Fibroblast of skin of scalp (primary cell): ENCODE measurements at places on chromosomes 12 and 14.
A peak's percentile ranks its signal among the peaks of the same experiment; 100 is the strongest.

GRCh38 chr12:124533456-124533855, 34.0 kb downstream of the NCOR2 start:
- no peak for DNase-seq

- DNase-seq: peak; percentile 94
Measured at GRCh38 chr12:60148831-60149230, 553.0 kb downstream of the SLC16A7 start.

- DNase-seq: no peak
Measured at GRCh38 chr12:110111476-110112334, 12.5 kb upstream of the IFT81 start.

DNA sequence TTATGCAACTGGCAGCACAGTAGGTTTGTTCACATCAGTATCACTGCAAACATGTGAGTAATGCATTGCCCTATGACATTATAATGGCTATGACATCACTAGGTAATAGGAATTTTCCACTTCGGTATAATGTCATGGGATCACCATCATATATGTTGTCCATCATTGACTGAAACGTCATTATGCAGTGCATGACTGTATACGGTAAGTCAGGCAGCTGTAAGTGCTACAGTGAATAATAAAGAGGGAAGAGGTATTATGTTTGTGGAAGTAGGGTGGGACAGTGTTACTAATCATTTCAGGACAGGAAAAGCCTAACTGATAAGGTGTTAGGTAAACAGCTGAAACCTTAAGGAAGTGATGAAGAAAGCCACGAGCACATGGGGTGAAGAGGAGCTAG, 68.1 kb downstream of the ANO4 start:
- no peak for DNase-seq

- DNase-seq: no peak
Measured at GRCh38 chr14:73814153-73814552, 37.5 kb upstream of the PTGR2 start.

DNA sequence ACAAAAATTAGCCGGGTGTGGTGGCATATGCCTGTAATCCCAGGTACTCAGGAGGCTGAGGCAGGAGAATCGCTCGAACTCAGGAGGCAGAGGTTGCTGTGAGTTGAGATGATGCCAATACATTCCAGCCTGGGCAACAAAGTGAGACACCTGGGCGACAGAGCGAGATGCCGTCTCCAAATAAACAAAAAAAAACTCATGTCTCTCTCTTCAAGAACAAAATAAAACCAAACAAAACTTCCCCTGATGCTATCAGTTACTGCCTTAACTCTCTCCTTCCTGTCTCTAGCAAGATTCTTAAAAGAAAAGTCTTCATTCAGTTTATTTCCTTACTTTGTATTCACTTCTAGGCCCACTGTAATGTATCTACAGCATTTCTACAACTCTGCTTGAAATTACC, 20.8 kb downstream of the KLHL28 start:
- DNase-seq: no peak

- peak; percentile 34 for DNase-seq
Measured at GRCh38 chr14:75554482-75554881, 23.9 kb upstream of the FLVCR2 start.

DNA sequence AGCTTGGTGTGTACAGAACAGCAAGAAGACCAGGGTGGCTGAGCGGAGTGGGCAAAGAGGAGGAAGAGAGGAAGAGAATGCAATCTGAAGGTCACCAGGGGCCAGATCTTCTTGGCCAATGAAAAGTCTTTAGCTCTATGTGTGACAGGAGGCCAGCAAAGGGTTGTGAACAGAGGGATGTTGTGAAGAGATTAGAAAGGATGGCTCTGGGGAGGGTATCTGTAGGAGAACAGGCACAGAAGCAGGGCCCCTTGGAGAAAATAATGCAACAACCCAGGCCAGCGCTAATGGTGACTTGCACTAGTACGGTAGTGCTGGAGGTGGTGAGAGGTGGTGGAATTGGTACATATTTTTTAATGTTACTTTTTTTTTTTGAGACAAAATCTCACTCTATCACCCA, 97.2 kb downstream of the NT5DC3 start:
- DNase-seq: no peak

DNA sequence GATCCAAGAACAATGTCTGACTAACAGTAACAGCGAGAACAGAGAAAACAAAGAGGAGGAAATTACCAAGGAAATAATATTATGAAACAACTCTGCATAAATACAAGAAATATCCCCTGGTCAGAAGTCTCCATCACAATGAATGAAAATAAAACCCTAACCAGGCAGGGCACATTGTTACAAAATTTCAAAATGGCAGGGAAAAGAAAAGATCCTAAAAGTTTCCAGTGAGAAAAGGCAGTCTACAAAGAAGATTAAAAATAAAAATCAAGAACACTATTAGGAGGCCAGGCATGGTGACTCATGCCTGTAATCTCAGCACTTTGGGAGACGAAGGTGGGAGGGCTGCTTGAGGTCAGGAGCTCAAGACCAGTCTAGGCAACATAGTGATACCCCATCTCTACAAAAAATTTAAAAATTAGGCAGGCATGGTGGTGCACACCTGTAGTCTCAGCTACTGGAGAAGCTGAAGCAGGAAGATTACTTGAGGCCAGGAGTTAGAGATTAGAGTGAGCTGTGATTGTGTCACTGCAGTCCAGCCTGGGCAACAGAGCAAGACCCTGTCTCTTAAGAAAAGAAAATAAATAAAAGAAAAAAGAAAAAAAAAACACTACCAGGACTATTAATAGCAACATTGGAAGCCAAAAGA, 47.8 kb downstream of the FERMT2 start:
- DNase-seq: peak; percentile 51

DNA sequence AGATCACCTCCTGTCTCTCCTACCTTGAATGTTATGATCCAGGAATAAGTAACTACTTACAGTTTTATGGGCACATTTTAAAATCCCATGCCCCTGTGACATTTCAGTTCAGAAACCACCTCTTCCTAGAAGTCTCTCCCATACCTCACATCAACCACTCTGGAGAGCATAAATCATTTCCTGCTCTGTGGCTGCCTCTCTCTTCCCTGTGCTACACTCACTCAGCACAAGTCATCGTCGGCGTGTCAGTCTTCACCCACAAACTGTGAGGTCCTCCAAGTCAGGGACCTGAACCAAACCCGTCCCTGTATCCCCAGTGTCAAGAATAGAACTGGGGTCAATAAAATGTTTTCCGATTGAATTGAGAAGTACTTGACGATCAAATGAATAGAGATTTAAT, 863.3 kb downstream of the BCL11B start:
- DNase-seq: no peak

DNA sequence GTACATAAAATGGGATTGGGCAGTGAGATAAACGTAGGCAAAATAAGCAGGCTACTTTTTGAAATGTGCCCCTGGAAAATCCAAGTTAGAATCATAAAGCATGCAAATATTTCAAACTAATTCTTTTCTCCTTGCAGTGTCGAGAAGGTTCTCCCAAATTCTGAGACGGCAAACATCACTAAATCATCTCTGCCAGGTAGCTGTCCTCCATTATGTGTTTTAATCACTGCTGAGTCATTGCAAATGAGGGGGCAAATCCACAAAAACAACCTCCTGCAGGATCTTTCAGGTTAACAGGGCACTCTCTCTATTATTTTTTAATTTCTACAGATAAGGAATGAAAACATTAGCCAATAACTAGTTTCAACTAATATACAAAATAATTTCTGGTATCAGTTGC, 63.2 kb upstream of the RIC8B start:
- DNase-seq: no peak

DNA sequence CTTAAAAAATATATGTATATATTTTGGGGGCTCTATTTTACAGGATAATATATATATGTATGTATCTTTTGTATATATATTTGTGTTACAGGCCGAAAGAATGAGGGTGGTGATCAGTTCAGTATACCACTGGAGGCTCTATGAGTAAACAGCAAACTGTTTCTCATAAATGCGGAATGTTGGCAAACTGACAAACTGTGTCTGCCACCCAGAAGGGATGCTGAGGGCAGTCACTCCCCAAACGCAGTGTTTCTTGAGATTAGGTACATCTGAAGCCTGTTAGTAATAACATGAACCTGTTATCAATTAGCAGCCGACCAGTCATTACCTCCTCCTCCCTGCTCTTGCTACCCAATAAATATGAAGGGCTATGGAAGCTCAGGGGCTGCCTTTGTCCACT, 20.8 kb downstream of the TNFAIP2 start:
- DNase-seq: peak; percentile 76

DNA sequence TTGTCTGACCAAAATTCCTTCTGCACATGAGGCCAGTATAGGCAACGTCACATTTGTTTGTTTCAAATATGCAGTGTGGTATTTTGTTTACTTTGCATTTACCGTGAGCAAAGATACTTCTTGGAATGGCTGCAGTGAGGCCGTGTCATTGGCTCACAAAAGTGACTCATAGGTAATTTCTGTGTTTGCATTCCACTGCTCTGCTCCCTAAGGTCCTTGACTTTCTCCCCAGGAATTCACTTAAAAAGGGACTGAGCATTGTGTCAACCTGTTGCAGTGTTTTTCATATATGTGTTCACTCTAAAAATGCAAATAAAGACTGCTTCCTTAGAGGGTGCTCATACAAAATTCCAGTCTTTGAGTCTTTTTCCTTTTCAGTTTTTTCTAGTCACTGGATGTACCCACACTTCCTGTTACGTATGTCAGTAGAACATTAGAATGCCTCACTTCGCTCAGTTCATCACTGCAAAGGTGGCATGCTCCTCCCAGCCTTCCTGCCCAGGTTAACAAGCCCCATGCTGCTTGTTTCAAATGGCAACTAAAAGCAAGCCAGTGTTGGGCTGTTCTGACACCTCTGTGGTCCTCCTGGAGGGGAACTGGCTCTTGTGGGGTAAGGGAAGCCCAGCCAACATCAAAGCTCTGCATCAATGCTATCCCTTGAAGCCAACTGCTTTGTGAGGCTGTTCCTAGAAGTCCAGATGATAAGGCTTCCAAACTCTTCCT, 9.1 kb downstream of the C12orf76 start:
- DNase-seq: peak; percentile 94

DNA sequence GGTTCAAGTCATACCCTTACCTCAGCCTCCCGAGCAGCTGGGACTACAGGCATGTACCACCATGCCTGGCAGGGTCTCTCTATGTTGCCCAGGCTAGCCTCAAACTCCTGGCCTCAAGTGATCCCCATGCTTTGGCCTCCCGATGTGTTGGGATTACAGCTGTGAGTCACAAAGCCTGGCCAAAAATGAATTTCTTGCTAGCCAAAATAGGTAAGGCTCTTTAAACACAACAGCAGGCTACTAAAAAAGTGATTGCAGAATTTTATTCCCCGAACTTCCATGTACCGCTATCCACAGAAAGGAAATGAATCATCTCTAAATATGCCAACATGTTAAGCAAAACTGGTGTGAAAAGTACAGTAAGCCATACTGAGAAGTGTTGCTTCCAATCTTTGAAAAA, 50.6 kb downstream of the WDHD1 start:
- DNase-seq: peak; percentile 77

- peak; percentile 2 for DNase-seq
Measured at GRCh38 chr12:19138551-19138950, 9.0 kb downstream of the PLEKHA5 start.

DNA sequence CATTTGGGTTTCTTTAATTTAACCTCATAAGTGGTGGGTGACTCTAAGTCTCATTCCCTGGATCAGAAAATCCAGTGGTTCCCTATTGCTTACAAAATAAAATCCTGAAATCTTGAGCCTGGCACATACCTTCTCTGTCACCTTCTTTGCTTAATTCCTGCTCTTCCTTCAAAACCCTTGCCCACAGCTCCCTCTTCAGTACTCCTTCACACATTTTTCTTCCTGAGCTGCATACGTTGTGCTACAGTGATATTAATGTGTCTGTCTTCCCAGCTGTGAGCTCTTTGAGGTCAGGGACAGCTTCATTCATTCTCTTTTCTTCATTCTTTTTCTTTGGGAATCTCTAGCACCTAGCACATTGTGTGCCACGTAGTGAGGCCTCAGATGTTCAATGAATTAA, 9.5 kb downstream of the TSPAN11 start:
- DNase-seq: no peak
